ENCODE measurements at places on chromosomes 16 and 17. TPM values are rescaled to one million over a fixed set of nuclear protein-coding genes. Genes with fewer than 3 reads are reported as not detected.

ZG16 gene
- not detected for total RNA-seq

MPP3 gene
- 32.8 TPM for total RNA-seq

RAMP2 gene
- total RNA-seq = 32.3 TPM

SDR42E2 gene
- total RNA-seq = not detected

DNAAF1 gene
- not detected for total RNA-seq

CPHXL2 gene
- not detected for total RNA-seq

GRIN2A gene
- total RNA-seq = 2.5 TPM

KRTAP9-8 gene
- not detected for total RNA-seq

GSDMA gene
- 0.68 TPM for total RNA-seq

PLA2G10 gene
- total RNA-seq = not detected

INO80E gene
- 67.4 TPM for total RNA-seq

RNPS1 gene
- 94.5 TPM for total RNA-seq

CLEC18B gene
- total RNA-seq = 1.4 TPM

SMIM22 gene
- not detected for total RNA-seq

FOXF1 gene
- not detected for total RNA-seq

CMTM2 gene
- not detected for total RNA-seq

MYH1 gene
- not detected for total RNA-seq

Data from thoracic aorta (tissue), 2 donors.